Activated T-cell treated with anti-CD3 and anti-CD28 coated beads for 24 hours (primary cell): ENCODE measurements at places on chromosomes 1 and 21.

DNA sequence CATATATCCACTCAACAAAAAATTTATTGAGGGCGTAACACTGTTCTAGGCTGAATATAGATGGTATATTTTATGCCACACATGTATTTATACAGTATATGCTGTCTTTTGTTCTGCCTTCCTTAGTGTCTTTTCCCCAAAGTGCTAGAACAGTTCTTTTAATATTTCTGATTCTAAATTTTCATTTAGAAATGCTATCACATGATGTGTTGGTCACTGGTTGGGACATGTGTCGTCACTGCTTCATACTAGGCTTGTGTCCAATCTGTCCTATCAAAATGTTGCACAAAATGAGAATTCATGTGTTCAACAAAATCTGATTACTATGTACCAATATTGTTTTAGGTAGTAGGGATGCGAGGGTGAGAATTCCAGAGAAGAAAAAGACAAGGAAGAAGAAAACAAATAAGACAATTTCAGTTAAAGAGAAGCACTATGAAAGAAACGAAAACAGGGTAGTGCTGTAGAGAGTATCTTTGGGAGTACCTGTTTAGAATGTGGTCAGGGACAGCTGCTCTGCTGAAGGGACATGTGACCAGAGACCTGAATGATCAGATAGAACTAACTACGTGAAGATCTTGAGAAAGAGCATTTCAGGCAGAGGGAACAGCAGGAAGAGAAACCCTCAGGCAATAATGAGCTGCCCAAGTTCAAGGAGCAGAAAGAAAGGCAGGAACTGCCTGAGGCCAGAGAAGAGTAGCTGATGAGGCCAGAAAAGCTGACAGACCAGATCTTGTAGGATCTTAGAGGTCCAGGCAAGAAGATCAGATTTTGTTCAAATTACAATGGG lies 1.3 kb downstream of the KMO start:
- DNase-seq, result no peak

- no peak for DNase-seq
Measured at GRCh38 chr1:34320053-34320669, 143.5 kb downstream of the C1orf94 start.

- peak; percentile 3 for DNase-seq
Measured at GRCh38 chr1:211738691-211739301, 63.4 kb upstream of the NEK2 start.

DNA sequence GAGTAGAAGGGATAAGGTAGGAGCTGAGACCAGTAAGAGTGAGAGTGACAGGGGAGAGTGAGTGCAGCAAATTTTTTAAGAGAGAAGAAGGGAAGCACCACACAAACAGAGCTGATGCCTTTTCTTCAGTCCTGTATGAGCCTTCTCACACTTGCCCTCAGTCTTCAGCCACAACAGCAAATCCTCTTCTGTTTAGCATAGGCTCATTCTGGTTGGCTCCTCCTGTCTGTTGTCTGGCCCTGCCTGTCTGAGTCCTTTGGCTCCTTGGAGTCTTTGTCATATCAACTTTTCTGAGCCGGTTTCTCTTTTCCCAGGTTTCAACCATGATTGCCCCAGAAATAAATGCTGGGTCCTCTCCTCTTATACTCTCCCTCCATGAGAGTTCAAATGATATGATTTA lies 12.7 kb upstream of the CASQ1 start:
- DNase-seq, result no peak

DNA sequence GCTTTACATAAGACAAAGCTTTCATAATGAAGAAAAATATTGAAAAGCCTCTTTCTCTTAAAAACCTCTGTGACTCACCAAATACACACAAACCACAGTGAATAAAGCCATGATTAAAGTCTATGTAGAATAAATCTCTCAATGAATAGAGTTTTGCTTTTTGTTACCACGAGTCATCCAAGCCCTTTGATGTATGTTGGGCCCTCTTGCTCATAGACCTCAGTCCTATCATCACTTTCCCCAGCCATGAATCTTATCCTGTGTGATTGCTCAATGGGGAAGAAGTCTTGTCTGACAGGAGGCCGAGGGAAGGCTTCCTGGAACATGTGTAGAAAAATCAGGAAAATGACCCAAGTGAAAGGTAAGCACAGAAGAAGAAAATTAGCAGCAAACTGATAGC lies 60.8 kb downstream of the NGF start:
- no peak for DNase-seq

GRCh38 chr21:38472412-38473108 lies 25.7 kb downstream of the ERG start:
- no peak for DNase-seq

GRCh38 chr21:36849461-36850105 lies 116.9 kb downstream of the HLCS start:
- DNase-seq, result no peak

GRCh38 chr1:7869136-7869920 lies 16.5 kb upstream of the UTS2 start:
- no peak for DNase-seq

DNA sequence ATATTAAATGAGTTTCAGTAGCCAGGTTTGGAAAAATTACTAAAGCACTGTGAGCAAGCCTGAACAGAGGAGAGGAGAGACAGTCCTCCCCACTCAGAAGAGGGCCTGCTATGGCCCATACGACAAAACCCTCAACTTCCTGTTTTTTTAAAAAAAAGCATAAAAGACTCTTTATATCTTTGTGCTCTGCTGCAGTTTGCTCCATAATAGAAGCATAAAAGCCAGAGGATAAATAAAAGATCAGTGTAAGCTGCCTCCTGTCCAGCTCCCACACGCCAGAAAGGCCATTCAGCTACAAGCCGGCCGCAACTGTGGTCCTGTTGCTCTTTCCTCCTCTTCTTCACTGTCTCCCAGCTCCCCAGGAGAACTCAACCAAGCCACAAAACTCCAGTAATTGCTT lies 37.8 kb downstream of the NID1 start:
- DNase-seq, result no peak
